ENCODE measurements at places on chromosomes 1 and 21.

DNA sequence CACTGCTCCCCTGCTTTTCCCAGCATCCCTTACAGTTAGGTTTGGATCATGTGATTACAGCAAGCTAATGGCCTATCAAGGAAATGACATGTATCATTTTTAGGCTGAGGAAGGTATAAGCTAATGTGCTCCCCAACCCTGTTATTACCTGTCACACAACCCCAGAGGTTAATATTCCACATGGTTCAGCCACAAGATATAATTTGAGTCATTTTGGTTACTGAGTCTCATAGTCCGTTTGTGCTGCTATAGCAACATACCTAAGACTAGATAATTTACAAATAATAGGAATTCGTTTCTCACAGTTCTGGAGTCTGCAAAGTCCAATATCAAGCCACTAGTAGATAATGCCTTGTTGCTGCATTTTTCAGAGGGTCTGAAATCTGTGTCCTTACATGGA is 29.1 kb upstream of the SLC16A1 start:
- no peak for DNase-seq

- DNase-seq, result no peak
These were observed 25.9 kb upstream of the SNRPE start for GRCh38 chr1:203835476-203835875.

- DNase-seq, result no peak
These were observed 2.9 kb downstream of the JAK1 start for GRCh38 chr1:64963466-64963865.

GRCh38 chr1:34371829-34372532 is 195.3 kb downstream of the C1orf94 start:
- no peak for DNase-seq

DNA sequence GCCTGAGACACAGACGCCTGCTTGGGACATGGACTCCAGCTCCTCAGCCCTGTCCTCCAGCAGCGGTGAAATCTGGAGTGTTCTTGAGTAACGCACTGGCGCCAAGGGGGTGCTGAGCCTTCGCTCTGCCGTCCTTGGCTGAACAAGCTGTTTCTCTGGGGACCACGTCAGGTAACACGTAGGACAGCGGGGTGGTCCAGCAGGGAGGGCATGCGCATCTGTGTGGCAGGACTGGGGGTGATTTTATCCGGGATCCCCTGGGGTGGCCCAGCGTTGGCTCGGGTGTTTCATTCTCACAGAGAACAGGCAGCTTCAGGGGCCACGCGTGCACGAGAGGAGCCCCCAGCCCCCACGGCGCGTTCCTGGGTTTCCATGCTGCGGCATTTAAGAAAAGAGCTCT is 61.2 kb downstream of the AGPAT3 start:
- DNase-seq, result no peak

DNA sequence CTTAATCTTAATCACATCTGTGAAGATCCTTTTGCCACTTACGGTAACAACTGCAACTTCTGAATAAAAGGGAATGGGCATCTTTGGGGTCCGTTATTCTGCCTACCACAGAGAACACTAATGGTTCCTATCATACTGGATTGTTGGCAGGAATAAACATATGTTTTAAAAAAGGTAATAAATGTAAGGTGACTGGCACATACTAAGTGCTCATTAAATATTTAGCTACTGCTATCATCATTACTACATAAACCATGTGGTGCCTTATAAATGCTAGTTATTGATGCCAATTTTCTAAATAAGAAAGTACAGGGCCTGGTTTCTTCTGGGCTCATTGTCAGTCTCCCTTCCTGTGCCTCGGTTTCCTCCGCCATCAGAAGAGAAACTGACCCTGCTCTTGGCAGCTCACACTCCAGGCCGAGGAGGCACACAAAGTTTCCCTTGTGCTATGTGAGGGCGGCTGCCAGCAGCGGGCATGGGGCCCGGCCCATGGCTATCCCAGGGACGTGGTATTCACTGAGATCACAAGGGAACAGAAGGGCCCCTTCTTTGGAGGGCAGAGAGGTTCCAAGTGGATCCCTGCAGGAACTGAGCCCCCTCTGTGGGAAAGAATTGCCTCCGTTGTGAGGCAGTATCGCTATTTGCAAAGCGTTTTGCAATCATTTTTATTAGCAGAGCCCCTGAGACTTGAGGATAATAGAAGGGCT is 26.2 kb downstream of the NAV1 start:
- DNase-seq, result no peak

DNA sequence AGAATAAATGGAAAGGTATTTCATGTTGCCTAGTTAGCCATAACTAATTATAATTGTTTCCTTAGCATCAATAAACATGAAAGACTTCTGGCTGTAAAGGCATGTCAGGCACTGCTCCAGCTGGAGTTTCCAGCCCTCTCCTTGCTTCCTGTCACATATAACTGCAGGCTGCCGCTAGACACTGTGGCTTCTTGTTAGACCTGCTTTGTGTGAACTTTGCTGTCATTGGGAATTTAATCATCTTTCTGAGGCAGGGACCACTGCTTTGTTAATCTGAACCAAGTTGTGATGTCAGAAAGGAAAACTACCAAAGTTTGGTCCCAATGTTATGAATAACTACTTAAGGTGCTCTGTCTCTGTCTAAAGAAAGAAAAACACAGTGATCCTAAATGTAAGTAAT is 90.3 kb upstream of the DUSP10 start:
- no peak for DNase-seq

DNA sequence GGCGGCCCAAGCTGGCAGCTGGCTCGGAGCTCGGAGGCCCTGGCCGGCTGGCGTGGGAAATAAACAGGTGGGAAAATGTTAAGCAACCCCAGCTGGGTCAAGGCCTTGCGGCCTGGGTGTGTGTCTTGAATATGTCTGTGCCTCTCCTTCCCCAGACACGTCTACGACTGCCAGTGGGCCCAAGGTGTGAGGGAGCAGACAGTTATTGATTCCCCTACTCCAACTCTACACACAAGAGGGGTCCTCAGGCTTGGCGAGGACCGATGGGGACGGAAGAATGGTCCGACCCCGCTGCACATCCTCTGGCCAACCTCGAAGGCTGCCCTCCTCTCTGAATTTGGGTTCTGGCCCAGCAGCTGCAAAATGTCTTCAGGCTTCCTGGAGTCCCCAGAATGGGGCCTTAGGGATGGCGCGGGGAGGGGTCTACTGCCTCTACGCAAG is 2.2 kb downstream of the IL22RA1 start:
- DNase-seq, result no peak

GRCh38 chr1:116330342-116330652 is 42.7 kb upstream of the ATP1A1 start:
- no peak for DNase-seq

DNA sequence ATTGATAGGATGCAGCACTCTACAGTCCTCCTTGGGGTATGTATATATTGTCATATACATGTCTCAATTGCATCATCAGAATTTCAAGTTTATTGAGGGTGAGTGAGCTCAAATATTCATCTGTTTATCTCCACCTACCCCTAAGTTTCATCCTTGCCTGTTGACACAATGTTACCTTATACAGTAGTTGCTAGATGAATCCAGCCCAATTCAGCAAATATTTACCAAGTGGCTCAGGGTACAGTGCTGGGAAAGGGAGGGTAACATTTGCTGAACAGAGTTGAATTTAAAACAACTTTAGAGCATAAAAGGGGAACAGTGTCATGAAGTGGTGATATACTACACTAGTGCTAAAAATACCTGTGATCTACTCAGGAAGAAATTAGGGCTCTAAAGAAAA is 14.4 kb downstream of the ELAVL4 start:
- no peak for DNase-seq

- DNase-seq, result no peak
These were observed 39.0 kb upstream of the GUCA2B start for GRCh38 chr1:42114229-42114628.
